Epithelial cell of esophagus (primary cell): ENCODE measurements at places on chromosomes 3 and 15.

DNA sequence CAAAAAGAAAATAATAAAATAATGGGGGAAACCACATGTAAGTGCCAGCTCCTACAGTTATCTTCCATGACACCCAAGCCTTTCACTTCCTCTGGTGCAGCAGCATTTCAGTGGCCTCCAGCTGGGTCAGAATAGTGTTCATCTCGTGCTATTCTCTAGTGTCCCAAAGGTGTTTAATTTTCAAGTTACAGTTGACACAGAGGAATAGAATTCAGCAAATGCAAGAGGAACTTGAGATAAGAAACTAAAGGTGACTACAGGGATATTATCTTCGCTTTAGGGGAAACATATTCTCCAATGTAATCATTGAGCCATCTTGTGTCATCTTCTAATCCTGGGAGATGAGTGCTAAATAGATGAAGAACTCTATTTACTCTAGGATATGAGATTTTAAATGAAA, 212.8 kb downstream of the EPHA3 start:
- no peak for DNase-seq

- DNase-seq, result no peak
Observed at GRCh38 chr15:99137877-99138276, 33.0 kb downstream of the SYNM start.

DNA sequence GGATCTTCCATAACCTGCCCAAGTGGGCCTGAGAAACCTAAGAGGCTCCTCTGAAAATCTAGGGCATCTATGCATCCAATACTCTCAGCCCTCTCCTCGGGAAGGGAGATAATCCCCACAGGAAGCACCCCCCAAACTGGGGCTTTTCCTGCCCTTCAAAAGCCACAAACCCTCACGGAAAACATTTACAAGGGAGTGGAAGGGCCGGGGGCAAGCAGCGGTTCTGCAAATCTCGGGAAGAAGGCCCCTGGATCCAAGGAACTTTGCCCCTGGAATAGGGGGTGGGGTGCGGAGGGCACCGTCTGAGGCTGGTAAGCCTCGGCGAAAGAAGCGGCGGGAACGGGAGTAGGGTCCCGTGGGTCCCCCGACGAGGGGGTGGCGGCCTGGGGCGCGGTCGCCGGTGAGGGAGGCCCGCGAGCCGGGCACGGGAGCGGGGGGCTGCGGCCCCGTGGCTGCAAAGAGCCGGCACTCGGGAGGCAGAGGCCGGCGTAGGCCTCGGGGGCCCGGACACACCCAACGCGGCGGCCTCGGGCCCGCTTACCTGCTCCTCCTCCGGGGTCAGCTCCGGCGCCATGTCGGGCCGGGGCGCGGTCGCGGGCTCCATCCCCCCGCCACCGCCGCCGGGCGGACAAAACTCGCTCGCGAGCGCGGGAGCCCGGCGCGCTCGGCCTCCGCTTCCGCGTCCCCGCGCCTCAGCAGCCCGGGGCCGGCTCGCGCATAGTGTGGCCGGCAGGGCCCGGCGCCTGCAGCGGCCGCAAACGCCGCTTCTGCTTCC, 755 bp downstream of the PTPN9 start:
- peak; percentile 29 for DNase-seq

- DNase-seq, result peak; percentile 47
Observed at GRCh38 chr15:48493084-48493762, 152.3 kb downstream of the FBN1 start.

DNA sequence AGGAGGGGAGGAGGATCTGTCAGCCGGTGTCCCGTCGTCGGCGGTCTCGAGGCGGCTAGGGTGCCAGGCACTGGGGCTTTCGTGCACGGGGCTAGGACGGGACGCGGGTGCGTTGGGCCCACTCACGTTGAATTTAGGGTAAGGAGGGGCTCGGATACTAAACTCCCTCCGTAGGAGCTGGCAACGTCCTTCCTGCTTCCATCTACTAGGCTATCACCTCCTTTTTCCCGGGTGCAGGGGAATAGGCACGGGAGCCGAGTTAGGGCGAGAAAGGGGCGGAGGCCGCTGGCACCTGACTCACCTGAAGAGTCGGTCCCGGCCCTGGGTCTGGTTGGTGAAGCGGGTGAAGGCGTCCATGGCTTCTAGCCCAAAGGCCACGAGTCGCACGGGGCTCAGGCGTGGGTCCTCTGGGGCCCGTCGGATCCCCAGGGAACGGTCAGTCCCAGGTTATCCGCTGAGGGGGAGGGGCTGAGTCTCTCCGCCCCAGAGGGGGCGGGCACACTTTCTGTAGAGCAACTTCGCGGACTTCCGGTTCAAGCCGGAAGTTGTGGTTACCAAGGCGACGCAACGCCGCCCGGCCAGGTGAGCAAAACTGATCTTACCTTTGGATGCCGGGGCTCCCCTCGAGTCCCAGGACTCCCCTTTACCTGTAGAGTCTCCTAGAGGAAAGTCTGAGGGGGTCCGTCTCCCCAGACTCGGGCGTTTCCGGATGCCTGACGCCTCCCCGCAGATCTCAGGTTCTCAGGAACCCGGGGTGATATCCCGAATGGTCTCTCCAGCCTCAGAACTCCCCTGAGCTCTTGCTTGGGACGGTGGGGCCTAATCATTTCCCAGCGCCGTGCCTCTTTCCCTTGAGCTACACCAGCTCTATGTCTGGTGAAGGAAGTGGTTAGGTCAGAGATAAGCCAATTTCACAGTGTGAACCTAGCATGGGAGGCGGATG, at the start of the genes PEX11A and WDR93:
TSS of gene PEX11A (minus strand) at position 479 of the 943 bp plus-strand sequence. CDS start at position 357, 122 bp downstream.
TSS of gene WDR93 (plus strand) at position 536 of the 943 bp plus-strand sequence. CDS start 10,936 bp downstream, outside the sequence.
- DNase-seq, result peak; percentile 80

DNA sequence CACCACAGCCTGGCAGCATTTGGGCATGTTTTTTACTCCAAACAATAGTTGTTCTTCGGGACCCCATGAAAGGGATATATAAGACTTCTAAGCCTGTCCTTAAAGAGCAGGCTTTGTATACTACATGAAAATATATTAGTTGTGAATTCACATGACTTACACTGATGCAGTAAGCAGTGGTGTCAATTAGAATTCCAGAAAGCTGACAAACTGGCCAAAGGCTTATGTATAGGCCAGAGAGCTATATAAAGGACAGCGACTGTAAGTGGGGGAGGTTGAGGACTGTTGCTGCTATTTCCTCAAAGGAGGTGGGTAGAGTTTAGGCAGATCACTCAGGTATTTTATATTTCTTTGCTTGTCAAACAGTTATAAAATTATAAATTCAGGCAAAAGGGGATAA, 24.8 kb downstream of the KPNA4 start:
- peak; percentile 15 for DNase-seq

- no peak for DNase-seq
Observed at GRCh38 chr3:132979606-132980005, 58.6 kb upstream of the TMEM108 start.

DNA sequence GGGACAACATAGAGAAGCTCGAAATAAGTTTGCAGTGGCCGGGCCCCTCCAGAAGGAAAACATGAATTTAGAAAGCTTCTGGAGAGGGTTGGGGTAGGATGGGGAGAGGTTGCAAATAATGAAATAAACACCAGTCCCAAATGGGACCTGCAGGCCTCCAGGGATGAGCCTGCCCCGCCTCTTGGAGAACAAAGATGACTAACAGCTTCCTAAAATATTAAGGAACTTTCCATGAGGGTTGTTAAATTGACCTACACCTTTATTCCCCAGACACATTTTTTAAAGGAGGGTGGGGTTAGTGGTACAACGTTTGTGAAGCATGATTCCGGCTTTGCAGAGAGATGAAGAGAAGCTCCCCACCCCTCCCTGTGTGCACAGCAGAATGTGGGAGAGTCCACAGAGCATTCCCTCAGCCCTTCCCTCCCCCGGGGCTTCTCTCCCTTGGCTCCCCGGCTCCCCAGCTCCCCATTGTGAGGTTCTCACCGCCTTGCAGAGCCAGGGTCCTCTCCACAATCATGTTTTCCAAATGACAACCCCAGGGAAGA, 84.1 kb downstream of the ARHGAP31 start:
- DNase-seq, result no peak

DNA sequence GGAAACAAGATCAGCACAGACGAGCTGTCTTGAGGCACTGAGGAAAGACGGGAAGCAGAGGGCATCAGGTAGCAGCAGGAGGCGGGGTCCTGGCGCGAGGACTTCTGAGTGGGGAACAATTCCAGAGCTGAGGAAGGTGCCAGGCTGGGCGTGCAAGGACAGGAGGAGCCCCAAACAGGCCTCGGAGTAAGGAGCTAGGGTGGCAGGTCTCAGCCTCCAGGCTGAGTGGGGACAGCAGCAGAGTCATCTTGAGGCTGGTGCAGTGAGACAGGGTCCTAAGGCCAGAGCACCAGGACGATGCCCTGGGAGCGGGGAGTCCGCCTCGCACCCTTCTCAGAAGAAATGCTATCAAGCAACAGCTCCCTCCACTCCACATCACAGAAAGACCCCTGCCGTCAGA, 78.4 kb downstream of the PCSK6 start:
- DNase-seq, result no peak

DNA sequence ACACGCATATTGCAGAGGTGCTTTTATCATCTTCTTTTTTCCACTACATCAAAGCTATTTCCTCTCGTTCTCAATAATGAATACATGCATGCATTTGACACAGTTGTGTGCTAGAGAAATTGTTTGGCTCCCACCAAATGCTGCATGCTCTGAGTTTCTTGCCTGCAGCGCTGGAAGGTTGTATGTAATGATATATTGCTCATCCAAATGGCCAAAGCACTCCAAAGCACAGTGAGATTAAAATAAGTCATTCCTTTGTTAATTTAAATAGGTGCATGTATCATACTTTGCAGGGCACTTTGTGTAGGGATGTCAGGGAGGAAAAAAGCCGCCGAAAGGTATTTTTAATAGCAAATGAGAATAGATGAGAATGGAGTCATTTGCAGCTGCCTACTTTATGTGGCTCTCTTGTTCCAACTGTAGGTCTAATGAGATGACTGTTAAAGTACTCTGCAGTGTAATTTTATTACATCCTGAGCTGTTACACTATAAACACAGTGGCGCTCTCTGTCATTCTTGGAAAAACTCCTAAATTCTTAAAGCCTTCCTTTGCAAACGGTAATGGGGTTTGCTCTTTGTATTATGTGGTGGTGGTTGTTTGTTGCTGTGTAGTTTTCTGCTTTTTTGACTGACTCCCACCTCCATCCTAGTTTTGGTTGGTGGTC, 56.9 kb upstream of the SKOR1 start:
- DNase-seq, result no peak

DNA sequence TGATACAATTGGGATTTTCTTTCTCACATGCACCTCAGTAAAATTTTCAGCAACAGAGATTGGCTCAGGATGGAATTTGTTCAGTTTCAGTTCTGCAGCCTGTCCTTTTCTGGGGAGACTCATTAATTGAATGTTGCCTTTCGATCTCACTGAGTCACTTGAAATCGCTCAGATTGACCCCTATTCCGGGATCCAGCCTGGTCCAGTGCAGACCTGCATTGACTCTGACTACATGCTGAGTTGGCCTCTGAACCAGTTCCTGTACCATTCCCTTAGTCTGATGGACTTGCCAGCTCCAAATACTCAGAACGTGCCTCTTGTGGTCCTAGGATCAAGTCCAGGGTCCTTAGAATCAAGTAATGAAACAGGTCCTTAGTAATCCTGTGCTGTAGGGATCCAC, 9.4 kb downstream of the IGF1R start:
- peak; percentile 86 for DNase-seq

GRCh38 chr3:130779031-130779430, 32.4 kb upstream of the PIK3R4 start:
- no peak for DNase-seq

DNA sequence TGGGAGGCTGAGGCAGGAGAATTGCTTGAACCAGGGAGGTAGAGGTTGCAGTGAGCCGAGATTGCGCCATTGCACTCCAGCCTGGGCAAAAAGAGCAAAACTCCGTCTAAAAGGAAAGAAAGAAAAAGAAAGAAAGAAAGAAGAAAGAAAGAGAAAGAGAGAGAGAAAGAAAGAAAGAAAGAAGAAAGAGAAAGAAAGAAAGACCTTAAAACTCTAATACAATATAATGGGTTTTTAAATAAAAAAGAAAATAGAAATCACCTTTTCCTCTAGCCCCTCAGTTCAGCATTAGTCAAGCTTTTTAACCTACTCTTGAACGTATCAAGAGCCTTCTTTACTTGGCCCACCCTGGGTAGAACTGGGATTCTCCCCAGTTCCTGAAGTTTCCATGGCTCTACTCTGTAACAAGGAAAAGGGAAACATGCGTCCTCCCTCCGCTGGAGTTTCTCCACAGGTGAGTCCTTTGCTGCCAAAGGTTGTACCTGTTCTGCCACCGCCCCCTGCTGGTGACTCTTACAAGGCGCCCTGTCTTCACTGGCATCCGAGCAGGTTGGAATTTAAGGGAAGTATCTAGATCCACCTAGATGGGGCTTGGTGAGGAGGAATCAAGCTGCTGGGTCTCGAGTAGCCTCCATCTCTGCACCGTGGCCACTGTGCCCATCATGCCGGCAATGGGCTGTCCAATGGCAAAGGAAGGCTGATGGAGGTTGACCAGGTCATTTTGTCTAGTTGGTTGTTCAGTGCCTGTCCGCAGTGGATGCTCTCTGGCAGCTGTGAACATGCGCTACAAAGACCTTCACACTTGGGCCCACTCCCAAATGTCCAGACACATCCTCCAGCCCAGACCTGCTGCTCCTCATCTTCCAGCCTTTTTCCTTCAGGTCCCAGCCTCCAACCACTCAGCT, 20.6 kb upstream of the EPHB3 start:
- peak; percentile 90 for DNase-seq

- DNase-seq, result peak; percentile 78
Observed at GRCh38 chr3:43855674-43856299, 165.0 kb downstream of the ABHD5 start.

GRCh38 chr3:182606905-182607504, 186.3 kb upstream of the ATP11B start:
- DNase-seq, result no peak

GRCh38 chr3:24368605-24369004, 126.0 kb downstream of the THRB start:
- DNase-seq, result no peak
